NCI-H226 (cell line): ENCODE measurements at places on chromosomes 1 and 21.

DNA sequence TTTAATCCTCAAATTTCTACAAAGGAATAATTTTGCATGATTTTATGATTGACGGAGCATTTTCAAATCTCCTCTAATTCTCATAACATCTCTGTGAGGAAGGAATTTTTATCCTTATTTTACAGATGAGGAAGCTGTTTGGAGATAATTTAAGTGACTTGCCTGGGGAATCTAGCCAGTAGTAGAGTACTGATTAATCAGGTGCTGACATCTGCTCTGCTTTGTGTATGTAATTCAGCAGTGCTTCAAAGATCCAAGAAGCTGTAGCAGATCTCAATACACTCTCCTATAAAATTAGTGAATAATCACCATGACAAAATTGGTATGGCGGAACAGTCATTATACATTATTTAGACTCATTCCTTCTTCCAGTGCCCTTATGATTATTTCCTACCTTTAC, 46.0 kb downstream of the DPH5 start:
- DNase-seq, result no peak

- DNase-seq, result no peak
These were observed 127.1 kb upstream of the KCNJ15 start for GRCh38 chr21:38129711-38130110.

DNA sequence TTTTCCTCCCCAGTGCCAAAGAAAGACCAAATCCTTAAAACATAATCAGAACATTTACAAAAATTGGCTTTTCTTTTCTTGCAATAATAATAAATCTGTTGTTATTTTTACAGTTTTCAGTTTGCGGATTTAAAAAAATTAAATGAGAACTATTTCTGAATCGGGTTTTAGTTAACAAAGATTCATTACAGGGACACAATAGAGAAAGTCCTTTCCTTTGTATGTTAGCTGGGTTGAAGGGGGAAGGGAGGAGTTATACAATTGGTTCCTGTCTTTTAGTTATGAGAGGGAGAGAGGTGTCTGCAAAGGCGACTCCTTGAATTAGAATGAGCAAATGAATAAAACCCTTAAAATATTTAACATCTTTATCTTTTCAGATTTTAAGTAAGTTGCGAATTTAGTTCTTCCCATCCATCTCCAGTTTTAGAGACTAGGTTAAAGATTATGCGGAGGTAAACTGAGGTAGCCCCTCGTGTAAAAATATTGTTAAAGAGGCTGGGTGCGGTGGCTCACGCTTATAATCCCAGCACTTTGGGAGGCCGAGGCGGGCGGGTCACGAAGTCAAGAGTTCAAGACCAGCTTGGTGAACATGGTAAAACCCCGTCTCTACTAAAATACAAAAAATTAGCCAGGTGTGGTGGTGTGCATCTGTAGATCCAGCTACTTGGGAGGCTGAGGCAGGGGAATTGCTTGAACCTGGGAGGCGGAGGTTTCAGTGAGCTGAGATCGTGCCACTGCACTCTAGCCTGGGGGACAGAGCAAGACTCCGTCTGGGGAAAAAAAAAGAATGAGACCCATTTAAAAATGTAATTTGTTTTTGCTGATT, 3.9 kb downstream of the SPEN start:
- no peak for DNase-seq

DNA sequence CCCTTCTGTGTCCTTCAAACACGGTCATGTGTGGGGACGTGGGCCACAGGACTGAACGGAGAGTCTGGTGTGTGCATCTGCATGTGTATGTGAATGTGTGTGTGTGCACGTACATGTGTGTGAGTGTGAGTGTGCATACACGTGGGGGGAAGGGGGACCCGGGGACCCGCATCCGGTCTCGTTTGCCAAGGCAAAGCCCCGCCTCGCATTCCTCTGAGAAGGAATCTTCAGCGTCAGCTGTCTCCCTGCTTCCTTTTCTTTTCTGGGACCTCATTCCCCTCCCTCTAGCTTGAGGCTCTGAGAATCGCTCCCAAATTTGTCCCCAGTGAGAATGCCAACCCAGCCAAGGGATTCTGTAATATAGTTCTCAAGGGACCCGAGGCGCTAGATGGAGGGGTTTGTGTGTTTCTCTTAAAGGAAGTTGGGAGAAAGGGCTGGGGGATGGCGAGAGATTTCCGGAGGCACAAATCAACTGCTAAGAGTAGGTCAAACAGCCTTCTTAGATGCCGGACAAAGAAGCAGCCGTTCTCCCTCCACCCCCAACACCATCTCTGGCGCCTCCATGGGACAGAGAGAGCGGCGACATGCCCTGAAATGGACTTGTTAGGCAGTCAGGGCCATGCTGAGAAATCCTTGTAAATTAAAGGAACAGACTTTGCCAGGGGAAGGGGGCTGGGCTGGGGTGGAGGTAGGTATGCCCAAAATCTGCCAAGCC, 6.6 kb downstream of the IFFO2 start:
- DNase-seq, result no peak

DNA sequence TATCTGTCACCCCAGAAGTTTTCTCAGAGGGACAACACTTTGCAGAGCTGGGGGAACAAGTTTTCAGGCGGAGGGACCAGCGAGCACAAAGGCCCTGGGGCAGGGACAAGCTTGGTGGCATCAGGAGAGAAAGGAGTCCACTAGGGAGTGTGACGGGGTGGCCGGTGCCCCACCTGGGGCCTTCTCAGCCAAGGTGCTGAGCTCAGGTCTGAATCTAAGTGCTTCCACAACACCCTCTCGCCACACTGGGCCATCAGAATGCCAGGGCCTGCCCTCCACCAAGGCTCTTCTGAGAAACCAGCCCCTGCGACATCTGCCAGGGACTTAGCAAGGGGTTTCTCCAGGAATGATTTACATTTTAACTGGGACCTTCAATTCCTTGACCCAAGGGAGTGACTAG, 7.8 kb upstream of the TNFRSF8 start:
- no peak for DNase-seq

DNA sequence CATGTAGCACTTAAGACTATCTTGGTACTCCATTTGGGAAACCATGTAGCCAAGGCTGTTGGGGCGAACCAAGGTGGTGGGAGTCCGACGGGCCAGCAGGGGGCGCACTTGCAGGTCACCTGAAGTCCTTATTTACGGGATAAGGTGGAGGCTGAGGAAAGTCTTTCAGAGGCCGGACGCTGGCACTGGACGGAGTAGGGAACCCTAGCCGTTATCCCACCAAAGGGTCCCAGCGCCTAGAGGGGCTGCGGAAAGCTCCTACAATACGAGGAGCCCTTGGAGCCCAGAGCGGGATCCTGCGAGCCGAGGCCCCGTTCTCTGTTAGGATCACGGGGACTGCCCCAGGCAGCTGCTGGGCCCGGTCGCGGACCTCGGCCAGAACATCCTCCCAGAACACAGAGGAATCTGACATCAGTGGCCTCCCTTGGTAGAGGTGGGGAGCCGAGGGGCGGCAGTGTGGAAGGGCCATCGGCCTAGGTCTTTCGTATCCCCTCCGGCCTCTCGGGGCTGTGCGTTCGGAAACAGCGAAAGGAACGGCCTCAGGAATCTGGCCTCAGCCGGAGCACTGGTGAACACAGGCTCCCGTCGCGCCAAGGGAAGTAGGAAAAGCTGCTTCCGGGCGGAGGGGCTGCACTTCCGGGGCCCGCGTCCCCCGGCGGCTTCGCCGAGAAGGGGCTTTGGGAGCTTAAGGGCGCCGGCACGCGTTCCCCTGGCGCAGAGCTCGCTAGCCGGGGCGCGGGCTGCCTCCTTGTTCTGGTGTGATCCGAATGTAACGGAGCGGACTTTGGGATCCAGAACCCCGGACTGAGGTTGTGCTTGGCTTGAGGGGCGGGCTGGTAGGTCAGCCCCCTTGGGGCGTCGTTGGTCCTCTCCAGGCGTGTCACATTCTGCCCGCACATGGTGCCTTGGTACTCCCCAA, 29.9 kb upstream of the RPTN start:
- DNase-seq, result peak; percentile 20

GRCh38 chr1:1564268-1564667, 10.4 kb downstream of the SSU72 start:
- no peak for DNase-seq

GRCh38 chr1:107633596-107633995, 331.4 kb downstream of the VAV3 start:
- no peak for DNase-seq

DNA sequence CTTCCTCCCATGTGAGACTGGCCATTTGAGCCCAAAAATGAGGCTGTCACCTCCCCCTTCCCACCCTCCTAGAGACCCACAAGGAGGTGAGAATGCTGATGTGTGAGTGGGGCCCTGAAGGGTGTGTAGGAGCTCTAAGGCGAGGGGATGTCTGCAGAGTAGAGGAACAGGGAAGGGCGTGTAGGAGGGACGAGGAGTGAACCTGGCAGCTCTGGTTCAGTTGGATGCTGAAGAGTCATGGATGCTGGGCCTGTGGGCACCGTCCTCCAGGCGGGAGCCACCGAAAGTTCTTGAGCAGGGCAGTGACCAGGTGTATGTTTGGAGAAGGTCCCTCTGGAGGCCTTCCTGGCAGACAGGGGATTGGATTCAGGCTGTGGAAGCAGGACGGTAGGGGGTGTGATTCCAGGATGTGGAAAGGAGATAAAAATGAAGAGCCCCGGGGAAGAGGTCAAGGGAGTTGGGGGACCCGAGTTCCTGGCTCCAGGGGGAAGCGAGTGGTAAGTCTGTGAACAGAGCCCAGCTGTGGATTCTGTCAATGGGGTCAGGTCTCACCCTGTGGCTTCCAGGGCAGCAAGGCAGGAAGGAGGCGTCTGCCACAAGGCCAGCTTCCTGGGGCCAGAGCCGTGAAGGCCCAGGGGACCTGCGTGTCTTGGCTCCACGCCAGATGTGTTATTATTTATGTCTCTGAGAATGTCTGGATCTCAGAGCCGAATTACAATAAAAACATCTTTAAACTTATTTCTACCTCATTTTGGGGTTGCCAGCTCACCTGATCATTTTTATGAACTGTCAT, 7.9 kb downstream of the SAMD11 start:
- DNase-seq, result no peak

DNA sequence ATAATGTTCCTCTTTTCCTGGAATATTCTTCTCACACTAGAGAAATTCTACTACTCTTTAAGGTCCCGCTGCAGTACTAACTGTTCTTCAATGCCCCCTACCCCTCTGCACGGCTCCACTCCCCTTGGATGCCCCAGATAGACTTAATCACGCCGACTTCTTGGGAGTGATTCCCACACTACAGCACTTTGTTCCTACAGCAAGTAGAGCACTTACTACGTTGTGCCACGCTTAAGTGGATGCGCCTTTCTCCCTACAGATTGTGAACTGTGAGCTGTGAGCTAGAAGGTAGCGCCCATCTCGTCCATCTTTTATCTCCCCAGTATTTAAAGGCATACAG, 2.2 kb downstream of the ZNF436 start:
- DNase-seq, result no peak
